Glutamatergic neuron (in vitro differentiated cells): ENCODE measurements at places on chromosomes 12 and 14.

DNA sequence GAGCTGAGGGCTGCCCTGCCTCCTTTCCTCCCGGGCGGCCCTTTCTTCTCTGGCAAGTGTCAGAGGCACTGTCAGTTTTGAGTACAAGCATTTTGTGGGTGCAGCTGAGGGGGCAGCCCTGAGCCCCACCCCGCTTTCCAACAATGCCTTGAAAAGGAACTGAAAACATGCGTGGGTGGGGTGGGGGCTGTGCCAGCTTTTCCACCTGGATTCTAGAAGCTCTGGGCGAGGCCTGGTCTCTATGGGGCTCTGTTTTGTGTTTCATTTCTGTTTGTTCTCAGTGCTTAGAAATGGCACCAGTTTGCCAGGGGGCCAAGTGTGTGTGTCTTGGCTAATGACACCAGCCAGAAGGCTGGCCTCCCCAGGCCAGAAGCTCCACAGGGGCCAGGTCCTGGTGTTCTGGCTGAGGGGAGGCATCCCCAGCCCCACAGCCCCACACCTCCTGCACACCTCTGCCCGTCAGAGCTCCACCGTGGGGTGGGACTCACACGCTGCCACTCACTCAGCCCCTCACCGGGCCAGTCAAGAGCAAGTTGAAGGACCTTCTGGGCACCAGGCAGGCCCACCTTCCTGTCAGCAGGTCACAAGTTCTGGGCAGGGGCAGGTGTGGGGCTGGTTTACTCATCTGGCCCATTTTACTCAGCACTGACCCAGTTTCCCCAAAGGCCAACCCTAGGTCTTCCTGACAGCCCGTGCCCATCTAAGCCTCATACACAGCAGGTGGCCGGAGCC lies 155.1 kb downstream of the CALM1 start:
- DNase-seq: no peak

DNA sequence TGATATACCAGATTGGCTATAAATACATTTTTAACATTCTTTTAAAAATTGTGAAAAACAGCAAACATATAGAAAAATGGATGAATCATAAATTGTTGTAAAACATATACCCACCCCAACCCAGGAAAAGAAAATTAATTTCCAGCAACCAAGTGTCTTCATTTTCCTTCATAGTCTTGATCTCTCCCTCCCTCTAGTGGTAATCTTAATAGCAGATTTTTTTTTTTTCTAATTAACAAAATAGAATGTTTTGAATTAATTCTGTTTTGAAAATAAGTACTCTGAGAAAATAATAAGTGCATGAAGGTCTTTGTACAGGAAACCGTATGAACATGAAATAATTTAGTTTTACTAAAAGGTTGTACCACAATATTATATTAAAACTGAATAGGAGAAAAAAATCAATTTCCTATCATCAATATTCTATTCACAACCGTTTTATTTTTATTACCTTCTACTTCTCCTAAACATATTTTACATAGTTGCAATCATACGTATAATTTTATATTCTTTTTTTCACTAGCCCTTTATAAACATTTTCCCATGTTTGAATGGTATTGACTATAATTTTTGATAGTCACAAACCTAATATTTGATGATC lies 7.0 kb downstream of the ETNK1 start:
- DNase-seq: no peak

DNA sequence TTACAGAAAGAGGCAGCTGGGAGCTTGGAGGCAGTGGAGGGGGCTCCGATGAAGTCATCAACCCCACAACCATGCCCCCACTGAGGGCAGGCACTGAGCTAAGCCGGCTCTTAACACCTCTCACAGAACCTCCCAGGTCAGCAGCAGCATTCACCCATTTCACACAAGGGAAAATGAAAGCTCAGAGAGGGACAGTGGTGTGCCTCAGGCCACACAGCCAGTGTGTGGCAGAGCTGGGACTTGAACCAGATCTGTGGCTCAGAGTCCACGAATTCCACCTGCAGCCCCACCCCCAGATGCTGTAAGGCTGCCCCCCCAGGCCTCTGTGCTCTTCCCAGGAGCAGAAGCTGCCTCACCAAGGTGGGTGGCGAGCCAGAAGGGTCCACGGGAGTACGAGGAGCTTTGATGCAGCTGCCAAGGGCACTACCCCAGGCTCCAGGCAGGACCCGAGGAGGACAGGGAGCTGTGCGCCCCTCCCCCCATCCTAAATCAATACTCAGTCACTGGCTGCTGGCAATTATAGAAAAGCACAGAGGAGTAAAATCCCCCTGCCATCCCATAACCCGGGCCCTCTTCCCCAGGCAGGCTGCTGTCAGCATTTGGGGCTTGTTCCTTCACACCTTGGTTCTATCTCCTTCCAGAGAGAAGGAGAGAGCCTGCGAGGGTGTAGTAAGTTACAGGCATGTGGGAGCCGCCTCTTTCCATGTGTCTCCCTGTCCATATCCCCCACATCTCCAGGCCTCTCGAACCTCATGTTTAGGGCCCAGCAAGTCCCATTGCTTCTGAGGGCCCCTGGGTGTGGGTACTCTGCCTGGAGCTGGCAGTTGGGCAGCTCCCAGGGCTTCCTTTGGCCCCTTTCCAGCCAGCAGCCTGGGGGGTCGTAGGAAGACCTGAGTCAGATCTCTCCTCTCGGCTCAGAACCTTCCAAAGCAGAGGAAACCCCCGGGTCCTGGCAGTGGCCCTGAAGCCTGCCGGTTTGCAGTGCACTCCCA lies 47.6 kb downstream of the FAM222A start:
- DNase-seq: peak; percentile 59

DNA sequence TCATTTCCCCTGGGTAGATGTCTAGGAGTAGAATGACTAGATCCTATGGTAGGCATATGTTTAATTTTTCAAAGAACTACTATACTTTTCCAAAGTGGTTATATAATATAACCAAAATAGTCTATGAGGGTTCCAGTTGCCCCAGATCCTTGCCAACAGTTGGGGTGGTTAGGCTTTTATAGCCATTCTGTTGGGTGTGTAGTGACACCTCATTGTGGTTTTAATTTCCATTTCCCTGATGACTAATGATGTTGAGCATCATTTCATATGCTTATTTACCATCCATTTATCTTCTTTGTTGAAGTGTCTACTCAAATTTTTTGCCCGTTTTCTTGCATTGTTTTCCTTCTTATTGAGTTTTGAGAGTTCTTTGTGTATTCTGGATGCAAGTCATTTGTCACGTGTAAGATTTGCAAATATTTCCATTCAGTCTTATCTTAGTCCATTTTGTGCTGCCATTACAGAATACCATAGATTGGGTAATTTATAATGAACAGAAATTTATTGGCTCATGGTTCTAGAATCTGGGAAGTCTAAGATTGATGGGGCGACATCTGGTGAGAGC lies 4.7 kb downstream of the SYNE2 start:
- DNase-seq: no peak

- DNase-seq: no peak
Measured at GRCh38 chr12:15701206-15701605, 88.0 kb downstream of the EPS8 start.

DNA sequence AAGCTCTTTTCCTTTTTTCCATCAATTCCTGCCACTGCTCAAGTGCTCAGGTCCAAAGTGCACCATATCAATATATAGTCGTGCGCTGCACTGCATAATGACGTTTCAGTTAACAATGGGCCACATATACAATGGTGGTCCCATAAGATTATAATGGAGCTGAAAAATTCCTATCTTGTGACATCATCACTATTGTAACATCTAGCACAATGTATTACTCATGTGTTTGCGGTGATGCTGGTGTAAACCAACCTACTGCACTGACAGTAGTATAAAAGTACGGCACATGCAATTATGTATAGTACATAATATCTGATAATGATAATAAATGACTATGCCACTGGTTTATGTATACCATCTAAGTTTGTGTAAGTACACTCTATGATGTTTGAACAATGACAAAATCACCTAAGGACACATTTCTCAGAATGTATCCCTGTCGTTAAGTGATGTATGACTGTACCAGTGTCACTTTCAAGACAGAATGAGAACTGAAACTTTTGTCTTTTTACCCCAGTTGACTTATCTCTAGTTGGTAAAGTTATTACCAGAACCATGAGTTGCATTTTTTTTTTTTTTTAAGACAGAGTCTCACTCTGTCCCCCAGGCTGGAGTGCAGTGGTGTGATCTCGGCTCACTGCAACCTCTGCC lies 53.7 kb upstream of the INSM2 start:
- DNase-seq: no peak

- DNase-seq: peak; percentile 61
Measured at GRCh38 chr14:66508846-66509621, 1.1 kb downstream of the GPHN start.

GRCh38 chr12:121390856-121391255 lies 9.1 kb upstream of the RNF34 start:
- no peak for DNase-seq

- DNase-seq: no peak
Measured at GRCh38 chr14:24300326-24300980, 803 bp downstream of the NOP9 start.

- no peak for DNase-seq
Measured at GRCh38 chr12:103955811-103956508, 9.7 kb upstream of the TDG start.

- no peak for DNase-seq
Measured at GRCh38 chr14:80996049-80996901, 40.9 kb downstream of the TSHR start.

GRCh38 chr14:21066882-21067502 lies 3.1 kb upstream of the ARHGEF40 start:
- no peak for DNase-seq

DNA sequence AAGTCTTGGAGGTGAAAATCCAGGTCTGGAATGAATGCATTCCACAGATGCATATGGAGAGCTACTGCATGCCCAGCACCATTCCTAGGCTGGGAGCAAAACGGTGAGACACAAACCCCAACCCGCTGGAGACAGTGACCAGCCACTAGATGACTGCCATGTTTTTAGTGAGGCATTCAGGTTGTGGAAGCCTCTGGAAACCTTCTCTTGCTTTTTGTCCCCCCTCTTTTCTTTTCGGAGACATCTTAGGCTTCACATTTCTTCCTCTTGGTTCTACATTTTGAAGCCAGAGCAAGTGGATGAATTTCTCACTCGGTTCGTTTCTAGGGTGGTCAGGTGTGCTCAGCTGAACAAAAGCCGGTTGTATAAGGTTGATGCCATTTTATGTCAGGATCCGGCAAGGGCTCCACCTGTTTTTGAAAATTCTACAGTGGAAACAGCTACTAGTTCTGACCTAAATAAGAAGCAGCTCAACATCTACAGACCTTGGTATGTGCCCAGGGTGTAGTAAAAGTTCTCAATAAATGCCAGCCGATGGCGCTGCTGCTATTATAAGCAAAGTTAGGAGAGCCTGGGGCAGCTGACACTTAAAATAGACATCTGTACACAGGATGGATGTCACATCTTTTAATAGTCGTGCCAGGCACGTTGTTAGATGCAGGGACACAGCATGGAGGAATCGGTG lies 1.8 kb upstream of the ZNF839 start:
- no peak for DNase-seq

- no peak for DNase-seq
Measured at GRCh38 chr12:21800011-21800410, 25.5 kb upstream of the KCNJ8 start.

DNA sequence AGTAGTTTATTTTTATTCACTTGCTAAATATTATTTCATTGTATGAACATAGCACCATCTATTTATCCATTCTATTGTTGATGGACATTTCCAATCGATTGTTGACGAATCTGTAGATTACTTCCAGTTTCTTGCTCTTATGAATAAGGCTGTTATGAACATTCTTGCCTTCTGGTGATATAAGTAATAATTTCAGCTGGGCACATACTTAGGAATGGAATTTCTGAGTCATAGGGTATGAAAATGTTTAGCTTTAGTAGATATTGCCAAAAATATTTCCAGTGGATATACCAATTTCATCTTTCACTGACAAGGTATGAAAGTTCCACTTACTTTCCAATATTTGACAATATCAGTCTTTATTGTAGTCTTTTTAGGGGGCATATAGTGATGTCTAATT lies 468.5 kb downstream of the ETNK1 start:
- DNase-seq: no peak

DNA sequence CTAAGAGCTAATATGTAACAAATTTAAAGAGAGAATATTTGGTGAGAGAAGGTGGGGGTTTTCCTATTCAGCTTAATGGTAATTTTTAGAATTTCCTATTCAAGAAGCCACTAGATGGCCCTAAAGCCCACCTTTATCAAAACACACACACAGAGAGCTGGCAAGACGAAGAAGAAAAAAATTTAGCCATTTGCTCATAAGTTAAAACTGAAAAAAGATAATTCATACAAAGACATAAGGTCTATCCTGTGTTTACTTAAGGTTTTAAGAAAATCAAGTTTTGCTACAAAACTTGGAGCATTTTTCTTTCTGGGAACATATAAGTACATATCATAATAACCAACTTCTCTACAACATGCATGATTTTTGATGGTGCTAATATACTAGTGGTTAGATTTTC lies 46.8 kb upstream of the PCED1B start:
- DNase-seq: no peak

DNA sequence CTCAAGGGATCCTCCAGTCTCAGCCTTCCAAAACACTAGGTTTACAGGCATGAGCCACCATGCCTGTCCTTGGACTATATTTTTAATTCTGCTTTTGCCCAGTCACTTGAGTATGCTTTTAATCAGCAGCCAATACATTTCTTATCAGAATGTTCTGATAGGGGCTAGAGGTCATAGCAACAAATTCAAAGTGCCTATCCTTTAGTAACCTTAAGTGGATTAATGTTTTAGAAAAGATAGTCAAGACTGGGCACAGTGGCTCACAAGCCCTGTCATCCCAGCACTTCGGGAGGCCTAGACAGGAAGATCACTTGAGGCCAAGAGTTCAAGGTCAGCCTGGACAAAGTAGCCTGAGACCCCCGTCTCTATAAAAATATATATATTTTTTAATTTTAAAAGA lies 37.1 kb downstream of the CKB start:
- DNase-seq: no peak

DNA sequence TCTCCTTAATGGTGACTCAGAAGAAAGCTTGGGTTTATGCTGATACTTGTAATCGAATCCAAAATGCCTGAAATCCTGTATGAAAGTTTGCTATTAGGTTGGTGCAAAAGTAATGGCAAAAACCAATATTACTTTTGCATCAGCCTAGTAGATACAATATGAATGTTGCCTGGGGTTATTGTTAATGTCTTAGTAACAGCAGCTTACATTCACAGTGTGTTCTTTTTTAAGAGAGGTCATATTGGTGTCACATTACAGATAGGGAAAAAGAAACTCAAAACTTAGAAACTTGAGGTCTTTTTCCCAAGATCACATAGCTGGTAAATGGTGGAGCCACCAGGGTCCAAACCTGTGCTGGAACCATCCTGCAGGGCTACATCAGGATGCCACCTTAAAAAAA lies 25.2 kb downstream of the SRGAP1 start:
- no peak for DNase-seq

- no peak for DNase-seq
Measured at GRCh38 chr14:30500222-30500621, 58.7 kb upstream of the G2E3 start.

- DNase-seq: peak; percentile 20
Measured at GRCh38 chr14:59020382-59020781, 168.1 kb upstream of the DAAM1 start.

DNA sequence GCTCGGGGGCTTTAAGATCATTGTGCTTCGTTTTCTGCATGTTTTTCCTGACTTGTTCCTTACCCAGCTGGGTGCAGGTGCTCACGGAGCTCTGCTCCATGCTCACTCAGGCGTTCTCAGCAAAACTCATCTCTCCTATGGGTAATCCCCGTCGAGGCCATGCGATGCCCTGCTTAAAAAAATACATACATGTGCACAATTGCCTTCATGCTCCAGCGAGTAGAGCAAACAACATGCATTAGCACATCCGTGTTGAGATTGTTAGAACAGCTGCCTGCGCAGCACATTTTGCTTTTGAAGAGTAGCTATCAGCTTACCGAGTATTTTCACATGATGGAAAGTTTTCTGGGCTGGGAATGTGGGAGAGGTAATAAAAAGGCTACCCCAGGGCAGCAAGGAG lies 16.2 kb downstream of the AACS start:
- no peak for DNase-seq
